GDM1 (cell line): ENCODE measurements at places on chromosomes 5 and 9.

DNA sequence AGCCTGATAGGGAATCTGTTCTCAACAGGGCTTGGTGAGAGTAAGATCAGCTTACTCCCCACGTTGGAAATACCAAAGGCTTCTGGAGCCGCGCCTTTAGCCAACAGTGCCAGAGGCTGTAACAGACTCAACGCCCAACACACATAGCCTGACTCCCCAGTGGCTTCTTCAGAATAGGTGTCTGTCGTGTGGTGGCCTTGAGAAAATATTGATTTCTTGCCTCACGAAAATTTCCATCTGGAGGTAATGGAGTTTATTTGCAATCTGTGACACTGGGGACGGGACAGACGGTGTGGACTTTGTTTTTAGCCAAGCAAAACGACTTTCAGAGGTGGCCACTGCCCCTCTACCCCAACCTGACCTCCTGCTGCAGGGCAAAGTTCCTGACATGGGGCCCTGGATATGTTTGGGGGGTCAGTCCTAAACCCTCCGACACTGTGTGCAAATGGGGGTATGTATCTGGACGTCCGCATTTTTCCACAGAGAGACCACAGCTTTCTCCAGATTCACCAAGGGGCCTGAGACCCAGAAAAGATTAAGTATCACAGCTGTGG lies 189.3 kb downstream of the CDK5RAP2 start:
- DNase-seq = no peak

DNA sequence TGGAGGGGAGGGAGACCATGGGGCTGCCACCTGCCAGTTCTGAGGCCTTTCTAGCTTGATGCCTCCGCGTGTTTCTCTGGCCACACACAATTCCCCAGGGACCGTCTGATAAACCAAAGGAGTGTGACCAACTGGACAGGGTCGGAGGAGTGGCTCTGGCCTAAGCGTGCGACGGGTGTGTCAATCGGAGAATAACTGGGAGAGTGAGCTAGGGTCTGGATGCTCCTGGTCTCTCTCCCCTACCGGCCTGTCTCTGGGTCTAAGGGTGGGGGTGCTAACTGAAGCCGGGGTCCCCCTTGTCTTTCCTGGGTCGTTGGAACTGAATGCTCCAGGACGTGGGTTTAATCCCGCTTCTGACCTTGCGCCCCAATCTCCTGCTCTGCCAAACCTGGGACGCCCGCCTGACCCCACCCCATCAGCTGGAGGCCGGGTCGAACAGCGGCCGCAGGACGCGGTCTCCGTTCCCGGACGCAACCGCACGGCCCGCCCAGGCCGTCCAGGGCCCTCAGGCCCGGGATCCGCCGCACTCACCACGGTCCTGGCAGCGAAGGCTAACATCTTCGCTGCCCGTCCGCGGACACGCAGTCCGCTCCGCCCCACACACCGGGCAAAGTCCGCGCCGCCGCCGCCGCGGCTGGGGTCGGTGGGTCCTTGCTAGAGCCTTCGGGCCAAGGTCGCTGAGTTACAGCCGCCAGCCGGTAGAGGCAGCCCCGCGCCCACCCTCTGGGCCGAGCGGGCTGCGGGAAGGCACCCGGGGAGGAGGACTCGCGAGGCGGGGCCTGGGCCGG lies 447 bp downstream of the CRAT start:
- no peak for DNase-seq

DNA sequence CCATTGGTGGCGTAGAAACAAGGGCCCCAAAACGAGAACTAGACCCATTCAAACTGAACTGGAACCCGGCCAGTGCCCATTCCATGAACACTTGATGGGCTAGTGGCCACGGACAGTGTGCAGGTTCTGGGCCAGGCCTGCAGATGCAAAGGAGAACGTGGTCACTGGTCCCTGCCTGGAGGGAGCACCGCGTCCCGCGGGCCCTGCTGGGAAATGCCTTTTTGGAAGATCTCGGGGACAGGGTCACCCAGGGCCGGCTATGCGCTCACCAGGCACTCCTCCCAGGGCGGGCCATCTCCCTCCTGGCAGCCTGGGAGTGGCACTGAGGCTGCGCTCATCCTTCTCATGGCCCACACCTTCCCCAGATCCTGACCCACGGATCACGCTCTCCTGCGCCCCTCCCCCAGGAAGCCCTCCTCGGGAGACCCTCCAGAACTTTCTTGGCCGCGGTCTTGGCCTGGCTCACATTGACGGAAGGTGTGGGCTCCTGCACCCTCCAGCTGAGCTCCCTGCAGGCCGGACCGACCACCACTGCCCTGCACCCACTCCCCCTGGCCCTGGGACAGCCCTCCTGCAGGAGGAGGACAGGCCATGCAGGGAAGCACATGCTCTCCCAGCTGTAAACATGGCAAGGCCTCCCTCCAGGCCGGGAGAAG lies 2.8 kb upstream of the DIPK1B start:
- no peak for DNase-seq

DNA sequence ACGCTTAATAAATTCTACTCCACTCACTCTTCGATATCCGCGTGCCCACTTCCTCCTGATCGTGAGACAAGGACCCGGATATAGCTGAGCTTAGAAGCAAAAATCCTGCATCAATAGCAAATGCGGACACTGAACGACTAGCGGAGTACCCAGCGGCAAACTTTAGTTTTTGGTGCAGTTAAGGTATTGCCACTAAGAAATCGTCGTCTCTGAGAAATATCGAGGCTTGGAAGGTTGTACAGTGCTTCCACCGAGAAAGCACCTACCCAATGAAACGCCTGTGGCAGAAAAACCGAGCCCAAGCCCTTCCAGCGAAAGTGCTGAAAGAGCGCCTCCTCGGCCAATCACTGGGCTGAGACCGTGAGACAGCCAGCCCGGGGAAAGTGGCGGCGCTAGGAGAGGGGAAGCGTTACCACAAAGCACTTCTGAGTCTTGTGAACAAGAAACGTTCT lies 32.2 kb downstream of the ANXA2R start:
- peak; percentile 63 for DNase-seq

GRCh38 chr5:142824391-142824790 lies 54.2 kb downstream of the ARHGAP26 start:
- DNase-seq = no peak

GRCh38 chr5:114419959-114420358 lies 58.1 kb downstream of the KCNN2 start:
- DNase-seq = no peak

GRCh38 chr5:1525624-1526189 lies 1.9 kb upstream of the LPCAT1 start:
- DNase-seq = no peak

- no peak for DNase-seq
Observed at GRCh38 chr9:85155352-85155751, 485.8 kb downstream of the NTRK2 start.

DNA sequence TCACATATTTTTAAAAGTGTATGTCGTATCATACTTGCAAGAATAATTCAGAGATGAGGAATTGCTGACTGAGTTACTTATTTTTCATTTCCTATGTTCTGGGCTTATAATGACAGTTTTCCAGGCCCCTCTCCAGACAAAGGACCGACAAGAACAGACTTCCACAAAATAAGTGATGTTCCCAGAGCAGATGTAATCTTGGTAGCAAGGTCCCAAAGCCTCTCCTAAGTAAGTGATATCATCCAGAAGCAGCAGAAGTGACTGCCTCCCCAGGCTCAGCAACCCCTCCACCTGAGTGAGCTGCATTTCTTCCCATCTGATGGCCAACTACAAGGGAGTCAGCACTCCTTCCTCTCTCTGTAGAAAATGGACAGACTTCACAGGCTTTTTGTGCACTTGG lies 57.1 kb downstream of the SEMA6A start:
- DNase-seq = no peak

DNA sequence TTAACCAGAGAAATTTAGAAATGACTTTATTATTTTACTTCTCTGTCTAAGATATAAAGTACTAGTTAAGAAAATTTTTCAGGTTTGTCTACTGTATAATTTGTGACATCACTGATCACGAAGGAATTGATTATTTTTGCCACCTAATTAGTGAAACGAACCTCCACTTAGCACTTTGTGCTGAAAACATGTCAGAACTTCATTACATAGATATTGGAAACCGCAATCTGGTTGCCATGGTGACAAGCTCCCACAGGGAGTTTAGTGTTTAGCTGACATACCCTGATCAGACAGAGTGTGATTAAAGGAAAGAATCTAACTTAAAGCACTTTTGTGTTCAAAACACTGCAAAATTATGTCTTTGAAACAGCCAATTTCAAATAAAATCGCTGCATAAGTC lies 668.4 kb upstream of the CCNG1 start:
- no peak for DNase-seq

DNA sequence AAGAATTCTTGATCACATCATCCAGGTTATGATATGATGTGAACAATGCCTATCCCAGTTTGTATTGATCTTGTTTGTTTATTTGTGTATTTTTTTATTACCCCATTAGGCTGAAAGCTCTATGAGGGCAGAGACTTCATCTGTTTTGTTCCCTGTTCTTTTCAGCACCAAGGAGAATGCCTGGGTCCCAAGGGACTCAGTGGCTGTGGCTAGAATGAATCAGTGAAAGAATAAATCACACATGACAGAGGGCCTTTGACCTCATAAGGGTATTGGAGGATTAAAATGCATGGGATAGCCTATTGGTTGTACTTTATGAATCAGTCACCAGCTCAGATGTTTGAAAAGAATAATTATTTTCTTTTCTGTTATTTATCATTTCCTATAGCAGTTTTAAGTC lies 292.2 kb downstream of the GAS1 start:
- DNase-seq = no peak
